Hypothalamus (tissue), 51 donors: ENCODE measurements at places on chromosomes 6 and 20.

GRCh38 chr6:35402856-35403191 is 49.3 kb upstream of the FANCE start:
- no peak for DNase-seq

- DNase-seq: no peak
These were observed 161.5 kb upstream of the THBS2 start for GRCh38 chr6:169415179-169415578.

GRCh38 chr6:155333414-155333813 is 19.1 kb upstream of the TFB1M start:
- no peak for DNase-seq

GRCh38 chr20:61661025-61661424 is 404.7 kb downstream of the TAF4 start:
- DNase-seq: no peak

DNA sequence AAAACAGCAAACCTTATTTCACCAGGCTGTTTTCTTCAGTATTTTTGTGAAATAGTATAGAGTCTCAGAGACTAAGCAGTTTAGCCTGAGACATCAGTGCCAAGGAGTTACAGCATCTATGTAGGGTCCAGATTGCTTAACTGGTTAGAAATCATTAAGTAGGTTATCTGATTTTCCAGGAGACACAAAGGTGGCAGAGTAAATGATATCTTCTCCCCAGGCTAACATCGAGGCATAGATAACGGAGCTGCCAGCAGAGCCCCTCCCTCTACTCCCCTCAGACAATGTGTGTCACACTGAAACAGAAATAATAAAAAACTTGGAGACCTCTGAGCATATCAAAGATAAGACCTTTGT is 473.0 kb upstream of the CITED2 start:
- DNase-seq: no peak

GRCh38 chr6:46628976-46629375 is 23.6 kb downstream of the CYP39A1 start:
- DNase-seq: peak; percentile 15

GRCh38 chr20:17287503-17287902 is 60.7 kb downstream of the PCSK2 start:
- no peak for DNase-seq

DNA sequence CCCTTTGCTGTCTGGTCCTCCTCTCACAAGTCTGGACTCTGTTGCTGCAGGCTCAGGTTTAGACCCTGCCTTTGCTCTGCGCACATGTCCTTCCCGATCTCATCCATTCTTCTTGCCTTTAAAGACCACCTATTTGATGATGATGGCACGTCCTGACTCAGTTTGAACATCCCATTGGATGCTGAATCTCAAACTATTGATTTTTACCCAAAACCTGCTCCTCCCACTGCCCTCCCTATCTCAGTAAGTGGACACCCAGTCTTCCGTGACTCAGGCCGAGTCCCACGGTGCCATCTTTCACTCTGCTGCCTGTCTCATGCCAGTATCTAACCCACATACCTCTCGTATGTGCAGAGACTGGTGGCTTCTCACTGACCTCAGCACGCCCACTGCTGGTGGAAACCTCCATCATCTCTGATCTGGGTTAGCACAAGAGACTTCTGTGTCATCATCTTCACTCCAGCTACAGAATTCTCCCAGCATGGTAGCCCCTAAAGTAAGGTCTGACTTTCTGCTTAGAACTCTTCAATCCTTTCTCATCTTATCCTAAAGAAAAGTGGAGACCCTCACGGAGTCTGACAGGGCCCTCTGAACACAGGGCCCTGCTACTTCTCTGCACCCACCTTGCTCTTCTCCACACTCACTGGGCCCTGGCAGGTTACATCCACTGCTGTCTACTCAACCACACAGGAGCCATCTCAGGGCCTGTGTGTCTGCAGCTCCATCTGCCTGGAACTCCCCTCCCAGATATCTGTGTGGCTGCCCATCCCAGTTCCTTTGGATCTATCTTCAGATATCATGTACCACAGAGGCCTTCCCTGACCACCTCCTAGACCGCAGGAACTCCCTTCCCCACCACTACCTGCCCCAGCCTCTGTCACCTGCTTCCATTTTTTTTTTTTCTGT is 387.1 kb upstream of the AGPAT4 start:
- no peak for DNase-seq

GRCh38 chr6:53199156-53199555 is 50.5 kb upstream of the GCM1 start:
- no peak for DNase-seq

GRCh38 chr6:17980329-17980728 is 7.1 kb downstream of the KIF13A start:
- DNase-seq: no peak

DNA sequence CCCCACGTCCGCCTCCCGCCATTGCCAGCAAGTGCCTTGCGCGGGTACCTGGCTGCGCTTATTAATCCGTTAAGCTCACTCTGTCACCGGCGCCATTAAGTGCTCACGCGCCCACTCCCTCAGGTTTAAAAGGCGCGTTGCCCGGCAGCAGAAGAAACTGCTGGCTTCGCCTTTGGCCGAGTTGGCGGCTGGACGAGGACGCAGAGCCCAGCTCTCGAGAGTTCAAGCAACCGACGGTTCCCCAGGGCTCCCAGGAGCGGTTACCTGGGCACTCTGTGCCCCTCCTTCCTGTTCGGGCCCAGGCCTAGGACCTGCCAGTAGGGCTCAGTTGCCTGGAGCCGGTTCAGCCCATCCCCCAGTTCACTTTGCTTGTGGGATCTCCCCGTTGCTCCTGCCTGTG is at the start of gene GGTLC1:
Gene GGTLC1, minus strand, starts transcription at position 219 of the 400 bp plus-strand sequence. CDS start 2,168 bp downstream, outside the sequence.
- no peak for DNase-seq

DNA sequence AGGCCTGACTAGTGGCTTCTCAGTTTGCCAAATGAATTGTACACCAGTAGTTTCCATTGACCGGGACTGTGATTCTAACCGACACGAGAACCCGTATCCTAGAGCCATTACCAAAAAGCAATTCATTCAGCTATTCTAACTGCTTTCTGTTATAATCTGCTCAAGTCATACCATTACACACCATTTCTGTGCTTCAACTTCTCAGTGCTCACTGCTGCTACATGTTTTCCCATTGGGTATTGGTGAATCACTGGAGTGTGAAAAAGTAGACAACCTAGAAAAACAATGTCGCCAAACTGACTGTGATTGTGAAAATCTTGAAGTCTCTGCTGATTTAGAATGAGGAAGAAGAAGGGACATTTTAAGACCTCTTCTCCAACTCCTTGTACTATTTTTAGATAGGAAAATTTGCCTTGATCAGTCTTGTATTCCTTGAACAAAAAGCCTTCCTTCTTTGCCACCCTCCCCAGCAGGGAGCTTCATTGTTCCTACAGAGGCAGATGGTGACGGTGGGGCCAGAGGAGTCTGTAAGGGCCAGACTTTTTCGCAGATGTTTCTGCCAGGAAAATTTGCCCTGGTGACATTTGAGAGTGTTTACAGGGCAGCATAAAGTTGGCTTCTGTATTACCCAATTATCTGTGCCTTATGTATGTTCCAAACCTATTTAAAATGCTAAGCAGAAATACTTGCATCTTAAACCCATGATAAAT is 31.7 kb upstream of the MAP3K4 start:
- no peak for DNase-seq

- no peak for DNase-seq
These were observed 828.8 kb upstream of the GJE1 start for GRCh38 chr6:141303907-141304306.

DNA sequence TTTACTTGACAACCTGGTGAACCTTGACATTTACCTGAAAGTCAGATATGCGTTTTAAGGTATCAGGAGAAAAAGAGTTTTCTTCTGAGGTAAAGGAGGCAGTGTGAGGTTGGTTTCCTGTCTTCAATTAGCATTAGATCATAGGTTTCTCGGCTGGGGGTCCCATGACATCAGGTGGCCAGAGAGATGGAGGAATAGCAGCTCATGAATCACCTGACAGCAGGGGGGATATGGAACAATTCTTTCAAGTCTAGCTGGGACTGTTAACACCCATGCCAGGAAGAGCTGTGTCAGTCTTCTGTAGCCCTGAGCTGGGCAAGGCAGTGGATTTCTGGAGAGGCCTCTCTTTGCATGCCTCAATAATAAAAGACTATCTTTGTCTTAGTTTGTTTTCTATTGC is 108.0 kb upstream of the TMEM170B start:
- no peak for DNase-seq

DNA sequence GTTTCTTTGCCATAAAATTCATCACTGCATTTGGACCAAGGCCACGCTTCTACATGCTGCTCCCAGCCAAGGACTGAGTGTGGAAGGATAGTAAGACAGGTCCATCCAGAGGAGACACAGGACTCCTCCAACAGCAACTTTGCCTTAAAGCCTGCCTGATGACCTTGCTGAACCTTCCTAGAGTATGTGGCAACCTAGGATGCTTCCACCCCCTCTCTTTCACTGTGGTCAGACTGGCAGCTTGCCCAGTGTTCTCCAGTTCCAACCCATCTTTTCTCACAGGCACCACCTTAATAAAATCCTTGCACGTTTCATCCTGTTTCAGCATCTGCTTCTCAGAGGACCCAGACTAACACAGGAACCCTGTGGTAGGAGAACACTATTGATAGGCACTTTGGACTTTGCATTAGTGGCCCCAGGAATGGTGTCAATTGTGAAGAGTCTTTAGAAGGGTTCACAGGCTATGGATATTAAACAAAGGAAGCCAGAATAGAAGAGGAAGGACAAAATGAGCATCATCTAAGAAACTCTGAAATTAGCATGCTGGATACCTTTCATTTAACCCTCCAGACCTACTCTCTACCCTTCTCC is 2.4 kb upstream of the PKHD1 start:
- DNase-seq: no peak
